Nasal cavity respiratory epithelium epithelial cell of viscerocranial mucosa (primary cell): ENCODE measurements at places on chromosomes 7 and 10. TPM values are rescaled to one million over a fixed set of nuclear protein-coding genes. Genes with fewer than 3 reads are reported as not detected.

Gene COL26A1
- total RNA-seq = not detected in 2 replicates

Gene CYP2C19
- 0.50 TPM in 1 of 2 replicates, not detected in the other for total RNA-seq

Gene TMEM72
- not detected in 2 replicates for total RNA-seq

Gene SFRP5
- total RNA-seq = not detected in 2 replicates

Gene OPN4
- total RNA-seq = not detected in 2 replicates

Gene CAMK2B
- not detected in 2 replicates for total RNA-seq

Gene PNLIP
- total RNA-seq = not detected in 2 replicates

Gene ZNF248
- 7.5 and 10.3 TPM in 2 replicates for total RNA-seq

Gene SLC13A1
- not detected in 2 replicates for total RNA-seq

Gene CPA2
- not detected in 2 replicates for total RNA-seq

Gene TMEM270
- not detected in 2 replicates for total RNA-seq

Gene CYREN
- total RNA-seq = 52.6 and 75.1 TPM in 2 replicates

Gene PHKG1
- total RNA-seq = 0.50 and 0.68 TPM in 2 replicates

Gene OR2A1
- not detected in 2 replicates for total RNA-seq

Gene FOXI2
- total RNA-seq = not detected in 2 replicates

Gene ATP6V0A4
- total RNA-seq = 0.07 TPM in 1 of 2 replicates, not detected in the other

Gene TRIM74
- 0.21 and 0.34 TPM in 2 replicates for total RNA-seq

Gene ZNF22
- 10.0 and 10.9 TPM in 2 replicates for total RNA-seq

Gene SGCE
- 5.8 and 19.8 TPM in 2 replicates for total RNA-seq

Gene PMPCB
- 34.9 and 42.9 TPM in 2 replicates for total RNA-seq

Gene FFAR4
- total RNA-seq = not detected in 2 replicates

Gene TAS2R4
- total RNA-seq = 1.0 and 6.4 TPM in 2 replicates

Gene CHAT
- not detected in 2 replicates for total RNA-seq

Gene SUGCT
- total RNA-seq = 4.5 and 6.5 TPM in 2 replicates

Gene PLCE1
- under 0.01 and 2.9 TPM in 2 replicates for total RNA-seq

Gene TMEM184A
- 8.5 and 22.2 TPM in 2 replicates for total RNA-seq

Gene GRM8
- not detected in 2 replicates for total RNA-seq

Gene FAM171A1
- total RNA-seq = 5.8 and 22.2 TPM in 2 replicates

Gene HNRNPF
- total RNA-seq = 308 and 310 TPM in 2 replicates

Gene FAM170B
- total RNA-seq = not detected in 2 replicates

Gene CYP2C8
- total RNA-seq = 0.14 and 0.34 TPM in 2 replicates

Gene FAM180A
- 0.14 and 0.34 TPM in 2 replicates for total RNA-seq

Gene NET1
- 87.8 and 133 TPM in 2 replicates for total RNA-seq

Gene C10orf53
- not detected in 2 replicates for total RNA-seq

Gene VIPR2
- total RNA-seq = not detected in 2 replicates
